ENCODE measurements at places on chromosomes 5 and 9.
A peak's percentile ranks its signal among the peaks of the same experiment; 100 is the strongest.

DNA sequence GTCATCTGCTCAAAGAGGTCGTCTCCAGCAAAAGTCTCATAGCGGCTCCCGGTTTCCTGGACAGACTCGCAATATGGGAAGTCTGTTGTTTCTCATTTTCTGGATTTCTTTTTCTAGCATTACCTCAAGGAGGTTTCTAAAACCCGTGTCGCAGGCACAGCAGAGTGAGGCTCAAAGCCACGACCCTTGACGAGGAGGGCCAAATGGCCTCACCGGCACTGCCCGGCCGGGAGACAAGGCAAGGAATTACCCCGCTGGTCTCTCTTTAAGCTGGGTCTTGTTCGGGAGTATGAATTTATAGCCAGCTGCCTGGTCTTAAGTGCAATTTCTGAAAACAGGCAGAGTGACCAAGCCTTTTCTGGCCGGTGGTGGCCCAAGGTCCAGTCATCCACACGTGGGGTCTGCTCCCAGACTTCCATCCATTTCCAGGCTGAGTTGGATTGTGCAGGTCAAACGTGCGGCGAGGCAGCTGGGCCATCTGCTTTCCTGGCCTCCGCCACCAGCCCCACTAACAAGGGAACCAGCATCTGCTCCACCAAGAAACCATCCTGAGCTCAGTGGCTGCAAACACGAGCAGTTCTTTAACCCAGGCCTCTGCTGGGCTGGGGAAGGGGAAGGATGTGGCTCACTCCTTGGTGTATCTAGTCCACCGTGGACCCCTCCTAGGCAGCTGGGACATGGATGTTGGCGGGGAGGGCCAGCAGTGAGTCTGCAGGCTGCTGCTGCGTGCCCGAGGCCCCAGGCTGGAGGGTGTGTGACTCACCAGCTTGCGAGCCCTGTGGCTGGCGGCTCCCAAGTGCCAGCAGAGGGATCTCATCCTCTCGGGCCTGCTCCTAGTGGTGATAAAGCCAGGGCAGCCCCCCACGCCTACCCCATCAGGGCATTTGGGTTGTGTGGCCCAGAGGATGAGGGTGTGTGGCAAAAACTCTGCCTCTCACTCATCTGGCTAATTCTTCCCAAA, 55.6 kb upstream of the COL5A1 start:
- DNase-seq: no peak

GRCh38 chr9:126228111-126228780, 98.4 kb upstream of the MVB12B start:
- no peak for DNase-seq

DNA sequence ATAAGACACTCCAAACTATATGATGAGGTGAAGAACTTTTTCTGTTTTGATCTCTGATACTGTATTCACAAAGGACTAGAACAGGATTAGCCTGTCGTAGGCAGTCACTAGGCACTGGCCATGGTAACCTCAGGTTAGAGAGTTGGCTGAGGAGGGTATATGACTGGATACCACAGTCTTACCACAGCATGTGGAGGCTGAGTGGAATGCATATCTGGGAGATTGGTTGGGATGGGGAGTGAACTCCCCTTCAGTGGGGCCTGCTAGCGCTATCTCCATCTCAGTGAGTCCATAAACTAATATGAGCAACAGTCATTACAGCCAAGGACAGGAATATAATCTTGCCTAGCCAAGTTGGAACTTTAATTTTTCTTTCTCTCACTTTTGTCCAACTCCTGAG, 339.1 kb downstream of the SPATA31D1 start:
- DNase-seq: no peak

- no peak for DNase-seq
These were observed 2.2 kb downstream of the SARDH start for GRCh38 chr9:133735931-133736330.

GRCh38 chr5:84253946-84254345, 130.7 kb downstream of the EDIL3 start:
- DNase-seq: peak; percentile 72

- no peak for DNase-seq
These were observed 94.5 kb downstream of the LMX1B start for GRCh38 chr9:126708178-126708577.

- DNase-seq: no peak
These were observed 64.5 kb upstream of the PIP5K1B start for GRCh38 chr9:68640421-68641089.

- DNase-seq: peak; percentile 73
These were observed 34.8 kb upstream of the TRIO start for GRCh38 chr5:14108170-14108996.

DNA sequence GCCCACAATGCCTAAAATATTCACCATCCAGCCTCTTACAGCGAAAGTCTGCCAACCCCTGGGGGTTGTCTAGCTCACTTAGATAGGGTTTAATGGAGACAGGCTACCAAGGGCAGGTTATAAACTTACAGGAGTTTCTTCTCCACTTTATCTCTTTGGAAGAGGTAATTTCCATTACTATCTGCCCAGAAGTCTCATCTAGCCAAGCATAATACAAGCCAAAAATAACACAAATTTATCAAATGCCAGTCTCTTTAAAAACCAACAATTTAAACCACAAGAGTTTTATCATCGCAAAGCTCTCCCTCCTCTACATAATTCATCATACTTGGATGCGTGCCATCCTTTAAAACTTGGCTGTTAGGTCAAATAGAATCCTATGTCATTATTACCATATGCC, 6.2 kb downstream of the RBM22 start:
- no peak for DNase-seq

Data from G401 (cell line).